Glutamatergic neuron (in vitro differentiated cells): ENCODE measurements at places on chromosomes 11 and 22. TPM values are rescaled to one million over a fixed set of nuclear protein-coding genes. Genes with fewer than 3 reads are reported as not detected.

DNA sequence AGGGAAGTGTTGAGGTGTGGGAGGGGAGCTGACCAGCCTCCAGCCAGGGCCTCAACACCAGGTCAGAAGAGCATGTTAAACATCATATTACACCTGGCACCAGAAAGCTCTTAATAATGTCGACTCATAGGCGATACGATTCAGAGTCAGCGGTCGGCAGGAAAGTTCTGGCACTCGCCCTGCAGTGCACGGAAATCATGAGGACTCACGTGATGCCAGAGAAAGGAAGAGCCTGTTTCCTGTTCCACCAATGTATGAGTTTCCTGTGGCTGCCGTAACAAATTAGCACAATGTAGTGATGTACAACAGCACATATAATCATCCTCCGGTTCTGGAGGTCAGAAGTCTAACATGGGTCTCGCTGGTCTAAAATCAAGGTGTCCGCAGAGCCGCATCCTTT is 198.8 kb downstream of the BARX2 start:
- no peak for DNase-seq

The DESI1 gene
- 34.5 TPM for total RNA-seq

The SCGB1D2 gene
- total RNA-seq: not detected

The NLRP14 gene
- total RNA-seq: not detected

The NXPE2 gene
- not detected for total RNA-seq
